ENCODE measurements at places on chromosomes 16 and 17. TPM values are rescaled to one million over a fixed set of nuclear protein-coding genes. Genes with fewer than 3 reads are reported as not detected.

The RCVRN gene
- total RNA-seq: not detected

The GALNS gene
- 81.6 TPM for total RNA-seq

The KRTAP17-1 gene
- total RNA-seq: not detected

The CHST5 gene
- total RNA-seq: 0.15 TPM

The TEKT3 gene
- not detected for total RNA-seq

Data from Panc1 (cell line).